ENCODE measurements at places on chromosomes 2 and 18.
A peak's percentile ranks its signal among the peaks of the same experiment; 100 is the strongest.

DNA sequence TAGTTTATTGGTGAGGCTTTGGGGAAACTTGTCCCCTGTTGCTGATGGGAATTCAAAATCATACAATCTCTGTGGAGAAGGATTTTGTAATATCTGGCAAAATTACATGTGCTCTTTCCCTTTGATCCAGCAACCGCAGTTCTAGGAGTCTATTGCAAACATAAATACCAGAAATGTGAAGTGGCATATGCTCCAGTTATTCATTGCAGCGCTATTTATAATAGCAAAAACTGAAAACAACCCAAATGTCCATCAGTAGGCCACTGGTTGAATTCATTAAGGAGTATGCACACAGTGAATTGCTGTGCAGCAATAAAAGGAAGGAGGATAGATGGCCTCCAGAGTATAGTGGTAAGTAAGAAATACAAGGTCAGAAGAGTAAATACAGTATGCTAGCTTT is 76.5 kb downstream of the HNRNPLL start:
- DNase-seq: no peak

DNA sequence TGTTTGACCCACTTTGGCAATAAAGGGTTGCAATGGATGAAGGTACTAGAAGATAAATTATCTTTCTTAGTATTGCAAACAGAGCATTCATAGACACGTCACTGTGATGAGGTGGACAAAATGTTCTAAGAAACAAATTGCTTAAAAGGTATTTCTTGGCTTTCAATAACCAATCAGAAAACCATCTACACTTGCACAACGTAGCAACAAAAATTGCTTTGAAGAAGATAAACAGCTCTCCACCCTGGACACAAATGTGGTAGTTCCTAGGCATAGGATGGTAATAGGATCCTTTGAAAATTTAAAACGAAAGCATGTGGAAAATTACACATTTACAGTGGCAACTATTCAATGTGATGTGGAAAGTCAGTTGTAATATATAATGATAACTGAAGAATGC is 439.9 kb upstream of the ETAA1 start:
- DNase-seq: no peak

- DNase-seq: no peak
These were observed 229.6 kb downstream of the LOXHD1 start for GRCh38 chr18:46427216-46427995.

- no peak for DNase-seq
These were observed 127.6 kb upstream of the TWIST2 start for GRCh38 chr2:238720232-238720672.

GRCh38 chr18:801137-801536 is 10.9 kb downstream of the YES1 start:
- no peak for DNase-seq

GRCh38 chr2:176680916-176681516 is 411.8 kb downstream of the MTX2 start:
- no peak for DNase-seq

DNA sequence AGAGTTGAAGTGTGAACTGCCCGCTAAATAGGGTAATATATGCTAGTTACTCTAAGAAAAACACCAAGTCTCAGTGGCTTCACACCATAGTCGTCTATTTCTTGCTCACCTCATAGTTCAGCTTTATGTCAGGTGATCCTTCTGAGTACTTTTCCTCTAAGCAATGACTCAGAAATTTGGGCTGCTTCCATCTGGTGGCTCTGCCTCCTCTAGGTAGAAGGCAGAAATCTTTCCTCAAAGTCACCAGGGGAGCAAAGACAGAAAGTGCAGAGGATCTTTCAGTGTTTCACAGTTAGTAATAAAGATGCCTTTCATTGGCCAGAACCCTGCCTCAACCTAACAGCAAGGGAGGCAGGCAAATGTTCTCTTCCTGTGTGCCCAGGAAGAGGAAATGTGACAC is 17.3 kb downstream of the CDH20 start:
- no peak for DNase-seq

- no peak for DNase-seq
These were observed 173.5 kb upstream of the FN1 start for GRCh38 chr2:215609089-215610032.

DNA sequence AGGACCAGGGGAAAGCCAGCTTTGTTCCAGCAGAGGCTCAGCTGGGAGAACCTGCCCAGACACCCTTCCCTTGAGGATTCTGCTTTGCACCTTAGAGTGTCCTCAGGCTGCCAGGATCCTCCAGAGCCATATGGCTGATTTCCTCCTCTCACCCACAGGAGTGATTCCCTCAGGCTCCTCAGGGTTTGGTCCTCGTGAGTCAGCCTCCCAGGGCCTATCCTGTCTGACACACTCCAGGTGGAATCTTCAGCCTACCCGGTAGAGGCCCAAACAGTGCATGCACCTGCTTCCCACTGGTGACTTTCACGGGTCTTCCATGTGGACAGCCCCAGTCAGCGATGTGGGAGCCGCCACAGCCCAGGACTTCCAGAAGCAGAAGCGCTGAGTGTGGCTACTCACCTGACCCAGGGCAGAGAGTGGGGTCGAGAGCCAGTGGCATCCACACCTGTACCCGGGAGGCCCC is 73.3 kb downstream of the TFCP2L1 start:
- no peak for DNase-seq

GRCh38 chr2:33272001-33272400 is 204.4 kb upstream of the RASGRP3 start:
- no peak for DNase-seq

DNA sequence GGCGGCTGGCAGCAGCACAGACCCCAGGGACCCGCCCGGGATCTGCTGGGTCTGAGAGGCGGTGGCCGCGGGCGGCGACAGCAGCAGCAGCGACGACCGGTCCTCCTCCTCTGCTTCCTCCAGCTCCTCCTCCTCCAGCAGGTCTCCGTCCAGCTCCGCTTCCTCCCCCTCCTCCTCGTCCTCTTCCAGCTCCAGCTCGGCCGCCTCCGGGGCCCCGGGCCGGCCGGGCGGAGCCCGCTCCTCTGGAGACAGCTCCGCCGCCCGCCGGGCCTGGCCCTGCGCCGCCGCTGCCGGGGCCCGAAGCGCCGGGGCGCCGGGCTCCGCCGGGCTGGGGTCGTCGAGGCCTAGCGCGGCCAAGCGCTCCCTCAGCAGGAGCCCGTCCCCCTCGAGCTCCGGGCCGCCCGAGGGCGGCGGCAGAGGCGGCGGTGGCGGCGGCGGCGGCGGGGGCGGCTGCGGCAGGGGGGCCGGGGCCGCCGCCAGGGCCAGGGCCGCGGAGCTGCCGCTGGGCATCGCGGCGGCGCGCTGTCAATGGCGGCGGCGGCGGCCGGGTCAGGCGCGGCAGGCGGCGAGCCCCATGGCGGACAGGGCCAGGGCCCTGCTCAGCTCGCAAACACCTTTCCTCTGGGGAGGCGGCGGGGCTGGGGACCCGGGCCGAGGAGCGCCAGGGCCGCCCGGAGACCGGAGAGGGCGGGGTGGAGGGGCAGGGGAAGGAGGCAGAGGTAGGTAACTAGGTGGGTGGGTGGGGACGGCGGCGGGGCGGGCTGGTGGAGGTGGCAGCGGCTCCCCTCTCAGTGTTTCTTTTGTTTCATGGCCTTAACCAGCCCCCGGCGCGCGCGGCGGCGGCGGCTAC is 445 bp downstream of the MEX3C start:
- no peak for DNase-seq

- no peak for DNase-seq
These were observed 76.4 kb downstream of the EPHA4 start for GRCh38 chr2:221495731-221496130.

DNA sequence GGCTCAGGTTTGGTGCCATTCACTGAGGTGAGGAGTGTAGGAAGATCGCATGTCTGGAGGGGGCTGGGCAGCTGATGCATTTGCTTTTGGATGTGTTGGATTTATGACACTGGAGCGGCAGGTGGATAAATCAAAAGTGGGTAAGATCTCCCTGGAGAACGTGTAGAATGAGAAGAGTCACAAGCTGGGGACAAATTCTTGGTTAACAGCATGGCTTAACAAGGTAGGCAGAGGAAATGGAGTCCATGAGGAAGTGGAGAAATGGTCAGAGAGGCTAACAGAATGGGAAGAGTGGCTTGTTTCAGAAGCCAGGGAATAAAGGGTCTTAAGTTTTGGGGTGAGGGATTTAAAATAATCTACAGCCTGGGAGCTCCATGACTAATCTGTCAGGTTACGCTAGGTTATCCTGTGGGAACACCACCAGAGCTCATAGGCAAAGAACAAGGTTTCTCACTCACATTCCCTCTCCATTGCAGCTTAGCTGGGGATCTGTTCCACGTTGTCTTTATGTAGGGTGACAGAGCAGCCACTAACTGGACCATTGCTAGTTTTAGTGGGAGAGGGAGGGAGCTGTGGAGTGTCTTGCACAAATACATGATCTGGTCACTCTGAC is 12.8 kb downstream of the TSN start:
- DNase-seq: no peak

GRCh38 chr2:120323214-120323613 is 22.7 kb upstream of the INHBB start:
- DNase-seq: peak; percentile 10

DNA sequence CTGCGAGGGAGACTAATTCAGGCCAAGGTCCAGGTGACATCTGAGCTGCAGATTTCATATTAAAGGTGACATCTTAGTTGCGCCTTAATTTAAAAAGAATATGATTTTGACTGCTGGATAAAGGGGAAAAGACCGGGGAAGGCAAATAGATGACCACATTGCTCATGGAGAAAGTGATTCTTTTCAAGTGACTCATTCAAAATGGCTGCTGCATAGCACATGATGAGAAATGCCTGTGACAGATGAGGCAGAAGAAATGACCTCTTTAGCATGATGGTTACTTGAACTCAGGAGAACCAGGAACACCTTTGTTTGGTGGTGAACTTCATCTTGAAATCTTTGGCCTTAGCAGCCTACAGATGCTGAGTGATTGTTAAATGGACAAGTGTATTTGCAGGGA is 385.8 kb upstream of the TRIB2 start:
- DNase-seq: no peak

DNA sequence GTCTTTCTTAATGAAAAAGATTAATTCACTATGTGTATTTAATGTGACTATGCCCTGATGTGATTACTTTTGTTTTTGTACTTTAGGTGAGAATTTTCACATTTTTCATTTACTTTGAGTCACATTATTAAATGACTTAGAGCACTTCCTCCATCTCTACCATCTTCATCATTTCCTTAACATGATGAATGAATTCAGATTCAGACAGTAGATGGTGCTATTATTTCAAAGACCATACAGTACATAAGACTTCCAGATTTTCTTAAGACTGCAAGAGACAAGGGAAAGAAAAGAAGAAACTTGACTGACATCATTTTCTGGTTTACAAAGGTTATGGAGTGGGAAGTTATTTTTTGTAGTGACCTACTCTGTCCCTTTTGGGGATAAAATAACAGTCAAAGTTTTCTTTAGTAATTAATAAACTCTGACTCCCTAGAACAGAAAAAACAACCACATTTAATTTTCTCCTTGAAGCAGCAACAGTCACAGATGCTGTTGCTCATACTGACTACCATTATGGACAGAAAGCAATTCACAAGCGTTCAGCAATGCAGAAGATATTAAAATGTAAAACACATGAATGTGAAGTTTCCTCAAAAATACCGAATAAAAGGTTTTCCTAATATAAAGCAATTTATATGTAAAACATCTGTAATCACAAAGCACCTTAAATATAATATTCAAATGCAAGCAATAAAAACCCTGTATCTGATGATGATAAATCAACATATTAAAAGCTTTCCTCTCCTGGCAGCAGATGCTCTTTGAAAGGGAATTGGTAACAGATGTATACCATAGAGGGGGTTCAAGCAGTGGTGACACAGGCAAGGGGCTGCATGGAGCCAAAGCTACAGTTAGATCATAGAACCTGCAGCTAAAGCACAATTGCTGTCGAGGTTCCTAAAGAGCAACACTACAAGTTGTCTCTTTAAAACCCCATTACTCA is 1010.9 kb upstream of the NXPH2 start:
- peak; percentile 57 for DNase-seq

GRCh38 chr2:237600205-237600846 is 9.8 kb upstream of the RAB17 start:
- peak; percentile 74 for DNase-seq

- DNase-seq: no peak
These were observed 537.7 kb upstream of the ID2 start for GRCh38 chr2:8144131-8144631.

DNA sequence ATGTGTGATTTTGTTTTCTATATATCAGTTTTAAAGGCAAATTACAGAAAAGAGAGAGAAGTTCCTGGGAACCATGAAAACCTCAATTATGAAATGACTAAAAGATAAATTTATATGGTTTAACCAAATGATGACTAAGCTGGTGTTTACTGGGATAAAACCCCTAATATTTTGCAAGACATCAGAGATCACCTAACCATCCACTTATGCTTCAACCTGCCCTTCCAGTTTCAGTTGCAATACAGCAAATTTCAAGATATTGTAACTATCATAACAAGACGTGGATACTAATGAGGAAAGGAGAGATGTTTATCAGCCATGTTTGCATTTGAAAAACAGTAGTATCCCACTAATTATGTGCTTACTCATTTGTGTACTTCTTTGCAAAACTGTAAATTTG is 108.2 kb downstream of the GAREM1 start:
- DNase-seq: no peak
